ENCODE measurements at places on chromosomes 11 and 22. TPM values are rescaled to one million over a fixed set of nuclear protein-coding genes. Genes with fewer than 3 reads are reported as not detected.

CDC42EP2 gene
- polyA plus RNA-seq = not detected

TSGA10IP gene
- not detected for polyA plus RNA-seq

CHRM1 gene
- polyA plus RNA-seq = not detected

A4GALT gene
- not detected for polyA plus RNA-seq

LDHAL6A gene
- polyA plus RNA-seq = not detected

SLC5A1 gene
- polyA plus RNA-seq = not detected

PANX3 gene
- polyA plus RNA-seq = not detected

DNA sequence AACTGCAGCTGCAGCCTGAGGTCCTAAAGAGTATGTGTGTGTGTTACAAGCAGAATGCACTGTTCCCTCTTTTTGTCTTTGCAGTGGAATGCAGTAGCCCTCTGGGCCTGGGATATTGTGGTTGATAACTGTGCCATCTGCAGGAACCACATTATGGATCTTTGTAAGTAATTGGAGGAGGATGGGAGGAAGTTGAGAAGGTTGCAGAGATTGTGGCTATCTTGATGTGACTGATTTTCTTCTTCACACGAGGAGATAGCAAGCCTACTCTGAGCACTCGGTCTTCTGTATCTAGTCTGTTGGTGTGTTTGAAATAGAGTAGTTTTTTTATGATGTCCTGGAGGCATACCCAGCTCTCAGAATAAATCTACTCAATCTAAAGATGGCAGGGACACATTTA, 2.3 kb downstream of the RBX1 start:
- H3K27ac ChIP-seq = no peak overlapping the region
- no peak for DNase-seq
- peaks cover 20% of the 10 kb centered on the region for H3K4me1 ChIP-seq
- H3K27me3 ChIP-seq = no peaks in the 10 kb centered on the region
- no peak overlapping the region for H3K4me3 ChIP-seq

DNA sequence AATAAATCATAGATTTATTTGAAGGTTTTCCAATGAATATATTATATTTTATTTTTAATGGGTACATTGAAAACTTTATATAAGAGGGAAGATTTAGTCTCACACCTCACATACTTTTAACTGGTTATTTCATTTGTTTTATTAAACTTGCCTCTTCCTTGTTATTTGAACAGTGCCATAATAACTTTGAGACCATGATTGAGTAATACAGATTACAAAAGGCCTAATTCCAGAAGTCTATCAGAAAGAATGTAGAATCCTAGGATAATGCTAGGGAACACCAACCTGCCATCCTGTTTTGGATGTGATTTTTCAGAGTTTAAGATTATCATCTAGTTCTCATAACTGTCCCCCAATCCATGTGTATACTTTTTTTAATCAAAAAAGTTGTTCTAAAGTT, 102.7 kb upstream of the BIRC3 start:
- no peaks in the 10 kb centered on the region for H3K27me3 ChIP-seq
- no peaks in the 10 kb centered on the region for H3K36me3 ChIP-seq
- DNase-seq = no peak

GRCh38 chr11:91104237-91104636, 881.4 kb upstream of the CHORDC1 start:
- no peaks in the 10 kb centered on the region for H3K4me1 ChIP-seq
- no peak overlapping the region for H3K27ac ChIP-seq
- no peak overlapping the region for H3K4me3 ChIP-seq
- no peaks in the 10 kb centered on the region for H3K27me3 ChIP-seq
- DNase-seq = no peak

GRCh38 chr22:17774206-17774925, at the start of gene BID:
Gene BID (minus strand): TSS chr22:17774469. CDS start chr22:17750116, 24,353 bp downstream.
- H3K27ac ChIP-seq = peak within 1 kb of the TSS; percentile 70
- peaks cover 69% of the 10 kb centered on the region for H3K4me1 ChIP-seq
- peak; percentile 40 for DNase-seq
- no peaks in the 10 kb centered on the region for H3K27me3 ChIP-seq

- H3K4me3 ChIP-seq = no peak overlapping the region
- H3K36me3 ChIP-seq = no peaks in the 10 kb centered on the region
- no peaks in the 10 kb centered on the region for H3K4me1 ChIP-seq
- DNase-seq = no peak
These were observed 37.7 kb downstream of the ST3GAL4 start for GRCh38 chr11:126393143-126393542.

- H3K4me3 ChIP-seq = no peak overlapping the region
- no peak for DNase-seq
- H3K36me3 ChIP-seq = no peaks in the 10 kb centered on the region
- peaks cover 4% of the 10 kb centered on the region for H3K4me1 ChIP-seq
- no peaks in the 10 kb centered on the region for H3K27me3 ChIP-seq
- no peak overlapping the region for H3K27ac ChIP-seq
These were observed 31.9 kb upstream of the FAM181B start for GRCh38 chr11:82765466-82766034.

- no peak for DNase-seq
- no peak overlapping the region for H3K27ac ChIP-seq
- no peaks in the 10 kb centered on the region for H3K27me3 ChIP-seq
- no peak overlapping the region for H3K4me3 ChIP-seq
These were observed 121.8 kb upstream of the NTM start for GRCh38 chr11:131248588-131248987.

DNA sequence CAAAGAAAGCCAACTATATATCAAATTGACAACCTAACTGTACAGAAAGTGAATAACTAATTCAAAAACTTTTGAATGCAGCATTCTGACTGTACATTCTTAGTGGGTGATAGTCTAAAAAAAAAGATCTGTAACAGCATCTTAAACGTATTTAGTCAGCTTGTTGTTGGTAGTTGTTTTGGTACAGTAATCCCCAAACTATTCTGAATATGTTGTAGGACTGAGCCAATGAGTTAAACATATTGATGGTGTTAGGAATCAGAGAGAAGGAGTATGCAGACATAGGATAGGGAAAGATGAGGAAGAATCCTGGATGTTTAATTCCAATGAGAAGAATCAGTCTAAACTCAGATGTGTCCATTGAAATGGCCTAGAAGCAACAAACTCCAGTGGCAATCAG, 41.9 kb upstream of the KIRREL3 start:
- no peak overlapping the region for H3K27ac ChIP-seq
- H3K27me3 ChIP-seq = no peaks in the 10 kb centered on the region
- DNase-seq = no peak
- no peaks in the 10 kb centered on the region for H3K4me1 ChIP-seq
- no peaks in the 10 kb centered on the region for H3K36me3 ChIP-seq
- H3K4me3 ChIP-seq = no peak overlapping the region

GRCh38 chr11:1760351-1761109, 3.2 kb downstream of the CTSD start:
- DNase-seq = no peak
- H3K36me3 ChIP-seq = no peaks in the 10 kb centered on the region
- H3K4me3 ChIP-seq = no peak overlapping the region

GRCh38 chr11:131893103-131893890, 522.9 kb downstream of the NTM start:
- H3K36me3 ChIP-seq = no peaks in the 10 kb centered on the region
- H3K27ac ChIP-seq = no peak overlapping the region
- DNase-seq = no peak

Measured in CD8-positive, alpha-beta memory T cell (primary cell).